ENCODE measurements at places on chromosomes 2 and 18.

- DNase-seq: no peak
Measured at GRCh38 chr2:234955091-234955591, 3.3 kb downstream of the SH3BP4 start.

GRCh38 chr2:10425699-10426098, 22.4 kb downstream of the ODC1 start:
- no peak for DNase-seq

DNA sequence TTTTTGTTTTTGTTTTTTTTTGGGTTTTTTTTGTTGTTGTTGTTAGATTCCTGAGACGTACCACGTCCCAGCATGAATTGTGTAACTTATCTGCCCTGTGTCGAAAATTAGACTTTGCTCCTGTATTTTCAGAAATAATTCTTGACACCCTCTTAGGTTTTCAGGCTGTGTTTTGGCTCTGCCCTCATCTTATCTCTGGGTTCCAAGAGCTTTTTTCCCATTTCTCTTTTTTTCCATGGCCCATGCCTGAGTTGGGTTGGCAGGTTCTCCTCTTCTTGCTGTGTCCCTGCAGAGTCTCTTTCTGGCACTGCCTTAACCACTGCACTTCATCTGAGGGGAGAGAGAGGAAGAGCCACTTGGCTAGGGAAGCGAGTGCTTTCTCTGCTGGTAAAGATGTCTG, 42.4 kb downstream of the CTIF start:
- no peak for DNase-seq

DNA sequence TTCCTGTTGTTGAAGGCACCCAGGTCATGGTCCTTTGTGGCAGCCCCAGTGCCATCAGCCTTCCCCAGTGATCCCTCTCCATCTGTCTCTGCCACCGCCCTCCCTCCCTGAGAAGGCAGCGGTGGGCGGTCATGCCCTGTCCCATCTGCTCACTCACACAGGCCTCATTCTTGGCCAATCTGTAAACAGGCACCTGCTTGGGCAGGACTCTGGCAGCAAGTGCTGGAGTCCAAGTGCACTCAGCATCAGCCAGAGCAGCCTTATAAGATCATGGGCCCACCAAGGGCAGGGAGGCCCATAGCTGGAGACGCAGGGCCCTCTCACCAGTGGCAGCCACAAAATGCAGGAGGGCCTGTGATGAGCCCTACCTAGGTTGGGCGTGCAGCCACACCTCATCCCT, 140.9 kb downstream of the TWIST2 start:
- no peak for DNase-seq

DNA sequence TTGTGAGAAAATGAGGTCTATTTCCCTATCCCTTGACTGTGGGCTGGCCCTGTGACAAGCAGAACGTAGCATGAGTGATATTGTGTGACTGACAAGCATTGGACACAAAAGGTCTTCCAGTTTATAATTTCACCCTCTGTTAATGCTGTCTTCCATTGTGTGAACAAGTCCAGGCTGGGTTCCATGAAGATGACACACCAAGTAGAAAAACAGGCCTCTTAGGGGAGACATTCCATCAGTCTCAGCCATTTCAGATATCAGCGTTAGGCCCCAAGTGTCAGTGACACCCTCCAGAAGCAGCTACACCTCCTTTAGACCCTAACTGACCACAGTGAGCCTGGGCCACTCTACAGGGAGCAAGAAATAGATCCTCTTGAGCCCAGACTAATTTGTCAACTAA, 511.3 kb downstream of the FBXO15 start:
- no peak for DNase-seq

- DNase-seq: no peak
Measured at GRCh38 chr18:46728219-46728930, 28.5 kb downstream of the ST8SIA5 start.

DNA sequence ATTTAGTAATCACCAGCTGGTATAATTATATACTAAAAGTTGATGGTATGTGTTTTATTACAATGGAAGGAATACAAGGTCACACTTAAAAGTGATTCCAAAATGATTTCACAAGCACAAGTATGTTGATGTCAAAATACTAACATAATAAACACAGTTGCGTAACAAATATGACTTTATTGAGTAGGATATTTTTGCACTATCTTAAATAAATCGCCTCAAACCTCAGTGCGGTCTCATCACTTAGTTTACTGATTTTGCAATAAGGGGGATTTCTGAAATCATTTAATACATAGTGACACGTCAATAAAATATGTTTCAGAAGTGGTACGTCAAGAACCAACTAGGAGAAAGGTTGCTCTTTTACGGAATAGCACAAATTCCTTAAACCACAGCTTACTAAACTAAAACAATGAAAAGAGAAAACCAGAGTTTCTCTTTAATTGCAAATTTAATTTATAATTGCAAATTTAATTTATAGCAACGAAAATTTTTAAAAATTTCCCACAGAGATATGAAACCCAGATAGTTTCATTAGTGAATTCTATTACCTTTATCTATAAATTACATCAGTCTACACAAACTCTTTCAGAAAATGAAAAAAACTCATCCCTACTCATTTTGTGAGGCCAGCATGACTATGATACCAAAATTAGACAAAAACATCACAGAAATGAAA, 304.0 kb upstream of the REG3G start:
- no peak for DNase-seq

DNA sequence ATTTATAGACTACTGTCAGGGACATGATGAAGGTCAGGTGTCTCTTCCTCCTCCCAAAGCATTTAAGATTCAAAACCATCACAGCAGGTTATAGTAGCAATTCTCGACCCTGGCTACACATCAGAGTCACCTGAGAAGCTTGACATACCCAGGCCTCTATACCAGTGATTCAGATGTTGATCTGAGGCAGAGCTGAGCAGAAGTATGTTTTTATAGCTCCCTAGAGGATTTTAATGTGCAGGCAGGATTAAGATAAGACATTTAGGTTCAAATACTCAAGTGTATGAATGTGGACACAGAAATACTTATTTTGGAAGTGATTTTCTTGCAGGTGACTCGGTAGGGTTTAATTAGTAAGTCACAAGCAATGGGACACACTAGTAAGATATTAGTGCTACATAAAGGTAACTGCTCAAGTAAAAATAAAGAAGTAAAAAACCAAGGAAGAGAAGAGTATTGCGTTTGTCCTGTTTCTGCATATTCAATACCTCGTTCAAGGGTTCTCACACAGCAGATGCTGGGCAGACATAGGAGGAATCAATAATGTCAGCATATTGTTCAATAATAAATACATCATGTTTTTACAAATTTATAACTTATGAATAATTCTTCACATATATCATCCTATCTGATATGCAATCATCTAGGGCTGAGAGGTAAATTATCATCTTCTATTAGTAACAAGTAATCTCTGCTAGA, 7.0 kb downstream of the GCFC2 start:
- no peak for DNase-seq

GRCh38 chr2:220025207-220025606, 397.8 kb downstream of the SLC4A3 start:
- no peak for DNase-seq

- no peak for DNase-seq
Measured at GRCh38 chr2:170277951-170278350, 100.0 kb downstream of the MYO3B start.

DNA sequence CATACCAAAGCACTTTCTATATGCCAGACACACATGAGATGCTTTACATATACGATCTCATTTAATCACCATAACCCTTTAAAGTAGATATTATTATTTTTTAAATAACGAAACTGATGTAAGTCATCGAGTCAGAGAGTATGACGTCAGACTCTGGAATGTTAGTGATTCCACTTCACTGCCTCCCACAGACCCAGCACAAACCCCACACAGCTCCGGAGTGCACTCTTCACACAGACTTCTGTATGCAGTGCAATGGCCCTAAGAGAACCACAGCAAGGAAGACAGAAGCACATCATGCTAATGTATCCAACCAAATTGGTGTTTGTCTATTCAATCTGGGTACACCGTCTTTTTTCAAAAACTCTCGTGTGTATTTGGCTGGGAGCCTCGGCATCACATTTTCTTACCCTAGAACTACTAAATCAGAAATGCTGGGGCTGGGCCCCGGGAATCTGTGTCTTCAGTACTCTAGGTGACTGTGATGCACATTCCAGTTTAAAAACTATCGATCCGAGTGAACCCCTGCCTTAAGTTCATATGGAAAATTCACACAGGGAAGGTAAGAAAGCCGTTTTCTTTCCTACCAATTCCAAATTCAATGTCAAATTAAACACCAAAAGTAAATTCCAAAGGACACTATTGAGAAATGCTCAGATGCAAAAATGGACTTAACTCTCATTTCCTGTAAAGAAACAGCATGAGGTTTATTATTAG, 117.7 kb upstream of the ACVR1C start:
- no peak for DNase-seq

DNA sequence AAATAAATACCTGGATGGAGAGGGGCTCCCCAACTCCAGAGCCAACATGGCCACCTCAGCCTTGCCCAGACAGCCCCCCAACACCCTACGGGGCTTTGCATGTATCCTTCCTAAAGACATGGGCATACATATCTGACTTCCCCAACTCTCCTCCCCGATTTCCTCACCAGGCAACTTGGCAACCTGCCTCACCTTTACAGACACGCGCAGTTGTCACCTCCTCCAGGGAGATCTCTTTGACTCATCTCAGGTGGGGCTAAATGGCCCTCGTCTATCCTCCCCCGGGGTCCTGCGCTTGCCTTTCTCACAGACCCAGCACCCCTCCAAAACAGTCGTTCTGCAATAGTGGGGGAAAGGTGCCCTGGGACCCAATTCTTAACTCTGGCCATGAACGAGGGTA, 10.6 kb upstream of the BIN1 start:
- no peak for DNase-seq

DNA sequence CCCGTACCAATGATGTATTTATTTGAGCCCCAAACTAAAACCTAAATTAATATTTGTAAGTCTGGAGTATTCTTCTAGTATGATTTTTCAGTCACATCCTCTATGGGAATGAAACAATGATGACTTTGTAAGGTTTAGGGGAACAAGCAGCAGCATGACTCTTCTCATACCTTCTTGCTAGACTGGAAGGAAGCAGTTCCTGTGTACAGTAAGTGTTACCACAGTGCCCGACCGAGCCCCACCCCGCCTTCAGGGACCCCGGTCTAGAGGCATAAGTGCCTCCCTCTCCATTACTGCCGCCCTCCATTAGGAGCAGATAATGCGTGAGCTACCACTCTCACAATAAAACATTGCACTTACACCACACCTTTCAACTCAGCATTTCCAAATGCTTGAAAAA, 599.3 kb downstream of the ARHGAP15 start:
- DNase-seq: no peak

GRCh38 chr2:48586433-48586832, 31.2 kb upstream of the GTF2A1L start:
- DNase-seq: no peak

- no peak for DNase-seq
Measured at GRCh38 chr2:83953697-83954096, 505.4 kb downstream of the SUCLG1 start.

GRCh38 chr2:127084611-127085316, 22.2 kb downstream of the BIN1 start:
- peak; percentile 65 for DNase-seq

DNA sequence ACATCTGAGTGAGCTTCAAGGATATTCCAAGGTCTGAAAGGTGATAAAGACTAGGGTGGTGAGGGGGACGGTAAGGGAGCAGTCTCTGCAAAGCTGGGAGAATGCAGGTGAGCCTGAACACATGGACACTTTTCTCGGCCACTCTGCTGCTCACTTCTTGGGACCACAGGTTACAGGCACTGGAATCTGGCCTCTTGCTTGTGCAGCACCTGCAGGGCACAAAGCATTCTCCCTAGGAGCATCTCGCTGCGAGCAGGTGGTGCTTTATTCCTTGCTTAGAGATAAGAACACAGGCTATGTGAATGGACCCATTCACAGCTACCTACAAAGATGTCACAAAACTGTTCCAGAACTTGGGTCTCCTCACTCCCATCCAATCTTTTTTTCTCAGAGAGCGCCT, 153.2 kb downstream of the DDX1 start:
- peak; percentile 24 for DNase-seq

DNA sequence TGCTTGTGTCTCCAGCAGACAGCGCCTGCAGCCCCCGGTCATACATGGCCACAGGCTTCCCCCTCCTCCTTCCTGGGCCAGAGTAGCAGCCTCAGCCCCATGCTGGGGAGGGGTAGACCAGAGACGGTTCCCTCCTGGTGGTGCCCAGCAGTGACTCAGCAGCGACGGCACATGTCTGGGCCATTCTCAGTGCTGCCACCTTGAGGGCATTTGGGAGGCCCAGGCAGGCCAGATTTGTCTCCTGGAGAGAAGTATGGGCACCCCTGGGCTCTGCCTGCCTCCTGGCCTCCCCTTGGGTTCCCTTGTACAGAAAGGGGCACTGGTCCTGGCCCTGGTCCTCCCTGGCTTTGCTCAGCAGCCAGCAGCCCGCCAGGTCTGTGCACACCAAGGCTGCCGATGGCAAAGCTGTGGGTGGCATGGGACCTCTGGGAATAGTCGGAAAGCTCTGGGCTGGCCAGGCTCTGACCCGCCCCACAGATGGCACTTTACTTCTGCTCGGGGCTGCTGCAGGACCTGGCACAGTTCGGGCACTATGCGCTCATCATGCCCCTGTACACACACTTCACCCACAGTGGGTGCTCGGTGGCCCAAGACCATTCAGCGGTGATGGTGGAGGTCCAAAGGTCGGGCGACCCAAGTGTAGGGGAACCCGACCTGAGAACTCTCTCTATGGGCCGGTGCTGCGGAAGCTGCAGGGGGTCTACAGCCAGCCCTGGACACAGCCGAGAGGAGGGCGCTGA, 11.4 kb upstream of the ALPI start:
- peak; percentile 77 for DNase-seq

GRCh38 chr2:6826081-6826913, 39.4 kb downstream of the CMPK2 start:
- no peak for DNase-seq

- no peak for DNase-seq
Measured at GRCh38 chr18:50113726-50114125, 81.2 kb downstream of the MYO5B start.

DNA sequence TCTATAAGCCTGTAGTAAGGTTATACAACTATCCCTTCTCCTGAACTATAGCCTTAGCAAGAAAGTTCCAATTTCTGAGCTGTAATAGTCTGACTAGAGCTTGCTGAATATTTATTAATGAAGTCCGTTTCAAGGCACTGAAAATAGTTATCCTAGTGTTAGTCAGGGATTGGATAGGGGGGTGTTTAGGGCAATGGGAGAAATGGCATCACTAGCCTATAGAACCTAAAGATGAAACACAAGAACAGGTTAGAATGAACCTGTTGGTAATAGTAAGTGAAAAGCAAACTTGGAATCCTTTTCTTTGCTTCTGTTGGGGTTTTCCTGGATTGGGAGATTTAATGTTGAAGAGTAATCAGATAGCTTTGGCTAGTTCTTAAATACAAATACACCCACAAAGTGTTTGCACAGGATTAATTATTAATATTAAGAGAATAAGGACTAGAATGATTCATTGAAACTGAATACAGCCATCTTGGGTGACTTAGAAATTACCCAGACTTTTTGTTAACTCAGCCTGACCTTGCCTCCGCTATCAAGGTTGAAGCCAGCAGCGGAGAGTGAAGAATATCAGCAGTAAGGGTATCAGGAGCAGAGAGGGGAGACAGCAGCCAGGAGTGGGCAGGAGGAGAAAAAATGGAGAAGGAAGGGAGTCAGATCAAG, 14.4 kb downstream of the CCNT2 start:
- DNase-seq: no peak

All from Peyer's patch (tissue), 4 donors.